Esophagus squamous epithelium (tissue), 5 donors: ENCODE measurements at places on chromosomes 6 and 20.

DNA sequence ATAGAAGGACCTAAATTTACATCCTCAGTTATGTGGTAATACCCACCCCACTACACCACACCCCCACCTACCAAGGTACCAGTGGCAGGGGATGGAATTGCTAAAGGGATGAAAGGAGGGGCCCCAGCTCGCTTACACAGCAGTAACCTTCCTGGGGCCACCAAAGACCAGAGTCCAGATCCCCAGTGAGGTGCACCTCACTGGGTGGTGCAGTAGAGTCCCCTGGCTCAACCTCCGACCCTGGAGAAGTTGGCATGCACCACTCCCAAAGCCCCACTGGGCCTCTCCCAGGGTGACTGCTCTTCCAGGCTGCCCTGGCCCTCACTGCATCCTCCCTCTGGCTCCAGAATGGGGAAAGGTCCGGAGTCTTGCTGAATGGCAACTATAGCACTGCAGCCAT, 816 bp downstream of the UNC5CL start:
- DNase-seq = no peak

DNA sequence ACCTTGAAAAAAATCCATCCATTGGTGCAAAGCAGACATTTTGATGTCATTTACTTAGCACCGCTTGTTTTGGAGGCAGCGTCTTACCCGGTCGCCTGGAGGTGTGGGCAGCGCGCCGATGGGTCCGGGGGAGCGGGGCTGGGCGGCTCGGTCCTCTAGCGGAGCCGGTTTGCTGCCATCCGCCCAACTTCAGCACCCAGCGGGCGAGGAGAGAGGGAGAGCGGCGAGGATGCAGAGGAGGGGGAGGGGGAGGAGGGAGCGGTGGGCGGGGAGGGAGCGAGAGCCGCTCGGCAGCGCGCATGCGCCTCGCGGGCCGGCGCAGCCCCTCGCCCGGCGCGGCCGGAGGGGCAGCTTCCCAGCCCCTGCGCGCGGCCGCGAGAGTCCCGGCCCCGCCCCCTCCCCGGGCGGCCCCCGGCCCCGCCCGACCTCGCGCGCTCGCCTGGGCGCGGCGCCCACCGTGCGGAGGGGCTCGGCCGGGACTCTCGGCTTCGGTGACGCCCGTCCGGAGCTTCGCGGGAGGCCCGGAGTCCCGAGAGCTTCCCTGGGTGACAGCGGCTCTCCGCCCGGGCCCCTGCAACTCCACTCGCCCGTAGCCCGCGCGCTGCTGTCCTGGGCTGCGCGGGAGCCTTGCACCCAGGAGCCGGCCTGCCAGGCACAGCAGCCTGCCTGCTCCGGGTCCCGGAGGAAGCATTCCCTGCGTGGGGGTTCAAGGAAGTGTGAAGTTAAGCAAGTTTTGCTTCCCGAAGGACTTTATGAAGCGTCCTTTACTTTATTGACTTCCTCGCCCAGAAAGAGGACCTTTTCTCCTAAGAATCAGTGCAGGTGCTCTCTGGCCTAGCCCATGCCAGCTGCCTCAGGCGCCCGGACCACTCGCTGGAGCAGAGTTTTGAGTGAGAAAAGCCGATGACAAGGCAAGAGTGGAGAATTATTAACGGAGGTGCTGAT, at the start of gene RGS17:
Gene RGS17 (minus strand): TSS at position 246 of the 945 bp plus-strand sequence. CDS start 87,264 bp downstream, outside the sequence.
- no peak for DNase-seq

DNA sequence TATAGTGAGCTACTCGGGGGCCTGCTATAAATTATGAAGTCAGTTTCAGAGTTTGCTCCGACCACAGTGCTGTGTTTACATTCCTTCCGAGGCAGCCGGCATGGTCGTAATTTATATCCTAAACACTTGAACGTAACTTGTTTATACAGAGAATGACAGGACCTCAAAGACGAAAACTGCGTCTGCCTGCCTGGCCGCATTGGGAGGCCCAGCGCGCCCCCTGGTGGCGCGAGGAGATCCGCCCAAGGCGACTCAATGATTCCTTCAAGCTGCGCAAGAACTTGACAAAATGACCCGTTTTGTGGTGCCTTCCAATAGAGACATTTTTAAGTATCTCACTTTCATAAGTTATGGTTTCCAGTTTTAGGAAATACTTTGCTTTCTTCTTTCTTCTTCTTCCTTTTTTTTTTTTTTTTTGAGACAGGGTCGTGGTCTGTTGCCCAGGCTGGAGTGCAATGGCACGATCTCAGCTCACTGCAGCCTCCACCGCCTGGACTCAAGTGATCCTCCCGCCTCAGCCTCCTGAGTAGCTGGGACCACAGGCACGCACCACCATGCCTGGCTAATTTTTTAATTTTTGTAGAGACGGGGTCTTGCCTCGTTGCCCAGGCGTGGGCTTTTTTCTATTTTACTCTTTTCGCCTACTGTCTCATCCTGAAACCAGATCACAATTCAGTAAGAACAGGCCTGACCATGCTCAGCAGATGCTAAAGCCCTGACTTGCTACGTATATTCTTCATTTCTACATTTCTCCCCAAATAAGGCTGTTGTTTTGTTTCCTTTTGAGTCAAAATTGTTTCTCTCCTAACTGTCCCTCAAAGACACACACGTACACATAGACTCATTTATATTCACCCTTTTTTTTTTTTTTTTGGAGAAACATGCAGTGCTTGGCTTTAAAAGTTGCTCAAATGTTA, 7.8 kb downstream of the FOXF2 start:
- DNase-seq = no peak

GRCh38 chr6:27056615-27057014, 190.9 kb upstream of the PRSS16 start:
- no peak for DNase-seq

DNA sequence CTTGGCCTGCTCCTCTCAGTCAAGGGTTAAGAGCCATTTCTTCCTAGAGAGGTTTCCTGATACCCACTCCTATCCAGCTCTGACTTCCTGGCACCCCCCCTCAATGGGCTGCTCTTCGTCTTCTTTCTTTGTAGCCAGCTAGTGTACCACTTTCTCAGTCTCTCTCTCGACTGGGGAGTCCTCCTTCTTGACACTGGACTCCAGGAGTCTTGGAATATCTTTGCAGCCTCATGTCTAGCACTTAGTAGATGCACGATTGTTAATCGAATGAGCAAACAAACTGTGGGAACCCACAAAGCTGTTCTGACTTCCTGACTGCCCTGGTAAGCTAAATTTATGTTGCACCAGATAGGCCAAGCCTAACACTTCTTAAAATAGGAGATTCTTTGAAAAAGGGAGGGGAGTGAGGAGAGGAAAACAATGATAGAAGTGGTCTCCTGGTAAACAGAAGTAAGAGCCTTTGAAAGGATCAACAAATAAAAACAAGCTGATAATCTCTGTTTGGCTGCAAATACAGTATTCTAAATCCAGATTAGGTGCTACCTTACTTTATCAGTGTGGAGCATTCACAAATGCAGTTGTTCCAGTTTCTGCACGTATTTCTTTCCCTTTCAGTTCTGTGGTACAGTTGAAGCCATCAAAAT, 160.1 kb upstream of the CITED2 start:
- no peak for DNase-seq

GRCh38 chr6:134691180-134691579, 258.7 kb downstream of the ALDH8A1 start:
- DNase-seq = no peak

- DNase-seq = no peak
Measured at GRCh38 chr6:152975204-152975915, 7.5 kb downstream of the FBXO5 start.

DNA sequence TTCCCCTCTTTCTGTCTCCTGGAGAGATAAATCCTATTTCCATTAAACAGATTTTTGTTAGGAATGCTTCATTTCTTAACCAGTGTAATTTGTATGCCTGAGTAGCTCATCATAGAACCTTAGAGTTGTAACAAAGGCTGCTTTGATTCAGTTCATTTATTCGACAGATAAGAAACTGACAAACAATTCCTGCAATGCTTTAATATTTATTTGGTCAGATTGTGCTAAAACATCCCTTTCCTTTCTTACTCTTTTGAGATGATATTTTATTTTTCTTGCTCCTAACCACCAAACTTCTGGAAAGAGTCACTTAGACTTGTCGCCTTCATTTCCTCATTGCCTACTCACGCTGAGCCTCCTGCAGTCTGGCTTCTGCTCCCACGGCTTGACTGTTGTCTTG, 89.0 kb upstream of the SUPT3H start:
- DNase-seq = no peak

DNA sequence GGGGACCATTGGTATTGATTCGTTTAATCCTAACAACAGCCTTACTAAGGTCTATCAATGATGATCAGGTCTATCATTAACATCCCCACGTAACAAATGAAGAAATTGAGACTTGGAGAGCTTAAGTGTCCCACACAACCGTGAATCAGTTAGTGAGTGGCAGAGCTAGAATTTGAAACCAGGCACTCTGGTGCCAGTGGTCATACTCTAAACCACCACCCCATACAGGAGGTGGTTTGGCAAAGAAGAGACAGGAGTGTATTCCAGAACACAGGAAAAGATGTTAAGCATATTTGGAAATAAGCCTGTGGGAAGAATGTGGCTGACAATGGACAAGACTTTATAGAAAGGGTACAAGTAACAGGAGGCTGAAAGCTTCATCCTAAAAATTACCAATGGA, 35.7 kb upstream of the MARCKS start:
- DNase-seq = no peak

- DNase-seq = no peak
Measured at GRCh38 chr20:48803176-48804053, 24.4 kb downstream of the PREX1 start.

GRCh38 chr6:55445648-55446204, 118.5 kb downstream of the GFRAL start:
- DNase-seq = no peak

- no peak for DNase-seq
Measured at GRCh38 chr6:139308936-139309603, 17.3 kb upstream of the TXLNB start.

- peak; percentile 35 for DNase-seq
Measured at GRCh38 chr6:157020881-157021343, 243.7 kb downstream of the ARID1B start.

- no peak for DNase-seq
Measured at GRCh38 chr6:29631860-29632731, 887 bp downstream of the GABBR1 start.
